ENCODE measurements at places on chromosomes 3 and 15.

- no peak for DNase-seq
Measured at GRCh38 chr15:25504307-25504706, 65.5 kb upstream of the UBE3A start.

DNA sequence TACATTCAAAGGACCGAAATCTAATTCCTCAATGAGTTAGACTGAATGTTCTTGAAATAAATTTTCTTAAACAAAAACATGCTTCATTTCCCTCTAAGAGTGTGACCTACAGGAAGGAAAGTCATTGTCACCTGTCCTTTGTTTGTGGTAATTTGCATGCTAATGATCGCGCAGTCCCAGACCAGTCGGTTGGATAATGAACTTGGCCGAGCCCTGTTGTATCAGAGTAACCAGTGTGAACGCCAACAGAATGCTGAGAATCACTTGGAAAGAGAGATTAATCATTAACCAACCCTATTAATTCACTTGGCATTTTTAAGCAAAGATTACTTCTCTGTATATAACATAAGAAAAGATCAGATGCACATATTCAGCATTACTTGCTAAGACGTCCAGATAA, 8.1 kb upstream of the ARNT2 start:
- no peak for DNase-seq

DNA sequence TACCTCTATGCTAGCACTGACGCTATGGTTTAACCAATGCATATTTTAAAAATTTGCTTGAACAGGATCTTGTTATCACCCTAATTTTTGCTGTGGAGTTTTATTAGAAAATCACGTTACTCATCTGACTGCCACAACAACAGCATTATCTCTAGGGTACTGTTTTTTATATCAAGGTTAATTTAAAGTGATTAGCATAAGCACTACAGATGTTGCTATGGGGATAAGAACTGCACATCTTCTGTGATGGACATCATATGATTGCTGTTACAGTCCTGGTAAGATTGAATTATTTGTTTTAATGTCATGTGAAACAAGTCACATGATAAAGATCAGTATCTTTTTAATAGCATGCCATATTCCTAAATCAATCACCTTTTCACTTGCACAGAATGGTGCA, 492.2 kb upstream of the ROBO2 start:
- no peak for DNase-seq

DNA sequence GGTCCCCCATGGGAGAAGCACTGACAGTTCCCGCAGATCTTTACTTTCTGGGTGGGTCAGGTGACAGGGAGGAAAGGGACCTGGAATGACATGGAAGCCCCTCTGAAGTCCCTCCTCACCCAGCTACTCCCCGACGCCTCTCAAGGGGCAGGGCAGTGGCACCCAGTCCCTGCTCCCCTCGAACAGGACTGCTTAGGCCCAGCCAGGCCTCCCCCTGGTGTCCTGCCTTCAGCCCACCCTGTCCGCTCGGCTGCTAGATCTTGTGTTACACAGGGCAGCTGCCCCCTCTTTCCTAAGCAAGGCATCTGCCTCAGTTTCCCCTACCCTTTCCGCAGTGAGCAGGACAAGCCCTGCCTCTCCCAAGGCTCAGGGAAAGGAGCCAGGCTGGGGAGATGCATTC, 226.5 kb downstream of the XXYLT1 start:
- DNase-seq = peak; percentile 44

DNA sequence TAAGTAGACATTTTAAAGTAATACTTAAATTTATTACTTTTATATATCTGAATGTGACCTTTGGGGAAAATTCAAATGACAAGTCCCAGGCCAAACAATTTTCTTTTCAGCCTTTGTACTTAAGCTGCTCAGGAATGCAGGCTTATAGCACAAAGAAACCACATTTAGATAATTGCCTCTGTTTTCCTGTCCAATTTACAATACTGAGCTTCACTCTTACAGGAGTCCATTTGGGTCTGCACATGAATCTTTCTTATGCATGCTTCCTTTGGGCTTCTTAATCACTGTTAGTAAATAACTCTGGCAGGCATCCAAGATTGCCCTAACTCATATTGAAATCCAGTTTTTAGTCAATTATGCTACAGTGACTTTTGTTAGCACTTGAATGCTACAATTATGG, 459.4 kb upstream of the TGFBR2 start:
- no peak for DNase-seq

DNA sequence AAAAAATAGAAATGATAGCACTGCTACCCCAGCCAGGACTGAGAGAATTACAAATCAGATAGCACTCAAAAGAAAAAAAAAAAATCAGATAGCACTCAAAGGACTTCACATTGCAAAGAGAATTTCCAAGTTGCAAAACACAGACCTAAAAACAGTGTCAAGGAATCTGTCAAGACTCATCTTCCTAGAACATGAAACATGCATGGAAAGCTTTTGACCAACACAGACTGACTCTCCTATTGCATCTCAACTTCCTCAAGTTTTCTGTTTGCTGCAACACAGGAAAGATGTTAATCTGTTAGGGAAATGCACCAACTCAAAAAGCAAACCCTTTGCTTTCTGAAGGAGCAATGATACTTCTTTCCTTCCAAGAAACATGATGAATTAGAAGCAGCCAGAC, 42.3 kb downstream of the RAB27A start:
- no peak for DNase-seq
